Femur (tissue), 1 donor: ENCODE measurements at places on chromosomes 3 and 15.

GRCh38 chr15:97849183-97849582 lies 111.3 kb upstream of the ARRDC4 start:
- DNase-seq: no peak

DNA sequence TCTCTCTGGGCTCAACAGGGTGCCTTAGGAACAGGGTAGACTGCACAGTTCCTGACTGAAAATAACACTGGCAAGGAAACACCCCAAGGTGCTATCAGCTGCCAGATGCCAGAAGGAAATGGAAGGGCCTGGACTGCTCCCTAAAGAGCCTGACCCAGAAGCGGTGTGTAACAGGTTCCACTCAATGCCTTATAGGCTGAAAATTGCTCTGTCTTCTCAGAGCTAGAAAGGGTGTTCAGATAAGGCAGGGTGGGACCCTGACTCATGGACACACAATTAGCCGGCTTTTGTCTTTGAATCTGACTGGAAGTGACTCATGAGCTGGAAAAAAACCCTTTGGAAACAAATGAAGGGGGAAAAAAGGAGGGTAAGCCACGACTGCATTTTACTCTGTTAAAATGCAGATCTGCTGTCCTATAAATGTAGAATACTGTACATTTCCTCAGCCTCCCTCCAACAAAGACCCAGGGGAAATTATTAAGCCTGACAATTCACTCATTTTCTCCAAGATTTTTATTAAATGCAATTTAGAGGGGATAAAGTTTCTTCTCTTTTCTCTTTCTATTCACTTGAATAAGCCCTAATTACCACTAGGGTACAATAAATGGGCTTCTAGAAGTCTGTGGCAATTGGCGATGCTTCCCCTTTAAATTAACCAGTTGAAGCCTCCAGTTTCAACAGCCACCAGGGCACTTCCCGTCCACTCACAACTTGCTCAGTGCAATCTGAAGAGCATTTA lies 160.2 kb upstream of the TBL1XR1 start:
- peak; percentile 52 for DNase-seq

DNA sequence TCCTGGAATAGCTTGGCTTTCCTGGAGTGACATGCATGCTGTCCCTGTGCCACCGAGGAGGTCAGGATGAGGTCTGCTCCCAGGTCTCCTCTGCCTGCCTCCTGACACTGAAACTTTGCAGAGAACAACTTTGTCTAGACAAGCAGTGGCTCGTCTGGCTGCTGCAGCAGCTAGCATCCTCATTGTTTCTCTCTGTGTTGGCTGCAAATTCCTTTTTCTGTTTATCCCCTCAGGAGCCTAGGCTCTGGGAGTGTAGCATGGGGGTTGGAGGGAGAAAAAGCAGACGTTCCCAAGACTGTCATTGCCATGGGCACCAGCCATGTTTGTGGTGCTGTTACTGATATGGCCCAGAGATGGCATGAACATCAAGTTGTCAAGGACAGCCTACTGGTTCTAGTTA lies 208.7 kb upstream of the LRIG1 start:
- no peak for DNase-seq

- no peak for DNase-seq
Measured at GRCh38 chr3:191030491-191030890, 168.0 kb upstream of the GMNC start.

DNA sequence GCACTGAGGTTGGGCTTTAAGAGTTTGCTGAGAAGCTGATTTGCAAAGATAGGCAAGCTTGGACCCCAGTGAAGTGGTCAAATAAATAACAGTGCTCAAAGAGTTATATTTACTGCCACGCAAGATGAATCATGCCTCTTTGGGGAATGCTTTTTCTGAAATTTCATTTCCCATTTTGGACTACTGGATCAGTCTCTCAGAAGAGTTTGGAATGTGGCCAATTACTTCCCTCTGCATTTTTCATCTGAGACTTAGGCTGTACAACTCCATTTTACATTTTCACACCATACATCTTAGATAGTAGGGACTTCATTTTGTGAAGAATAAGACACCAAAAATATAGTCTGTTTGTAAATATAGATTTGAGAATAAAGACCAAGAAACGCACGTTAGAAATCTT lies 419.7 kb downstream of the FGF12 start:
- DNase-seq: no peak

DNA sequence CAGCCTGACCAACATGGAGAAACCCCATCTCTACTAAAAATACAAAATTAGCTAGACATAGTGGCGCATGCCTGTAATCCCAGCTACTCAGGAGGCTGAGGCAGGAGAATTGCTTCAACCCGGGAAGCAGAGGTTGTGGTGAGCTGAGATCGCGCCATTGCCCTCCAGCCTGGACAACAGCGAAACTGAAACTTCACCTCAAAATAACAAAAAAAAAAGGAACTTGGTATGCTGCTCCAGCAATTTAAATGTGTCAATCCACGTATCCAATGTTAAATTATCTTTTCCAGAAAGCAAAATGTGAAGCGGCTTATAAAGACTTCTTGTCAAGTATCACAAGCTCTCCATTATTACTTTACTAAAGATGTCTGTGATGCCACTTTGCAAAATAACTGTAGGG lies 9.9 kb upstream of the ARIH1 start:
- no peak for DNase-seq

DNA sequence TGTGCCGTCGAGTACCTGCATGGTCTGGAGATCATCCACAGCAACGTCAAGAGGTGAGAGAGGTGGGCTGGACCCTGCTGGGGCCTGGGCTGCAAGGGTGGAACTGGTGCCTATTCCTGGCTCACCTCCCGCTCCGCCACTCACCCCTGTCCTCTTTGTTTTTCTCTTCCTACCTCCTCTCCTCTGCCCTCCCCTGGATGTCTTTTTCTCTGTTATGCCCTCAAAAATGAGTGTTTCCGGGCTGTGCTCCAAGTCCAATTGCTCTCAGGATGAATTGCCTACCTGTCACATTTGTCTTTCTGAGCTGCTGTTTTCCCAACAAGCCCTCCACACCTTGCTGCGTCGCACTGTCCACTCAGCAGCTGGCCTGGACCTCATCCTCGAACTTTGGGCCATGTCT lies 28.5 kb upstream of the TATDN2 start:
- no peak for DNase-seq

DNA sequence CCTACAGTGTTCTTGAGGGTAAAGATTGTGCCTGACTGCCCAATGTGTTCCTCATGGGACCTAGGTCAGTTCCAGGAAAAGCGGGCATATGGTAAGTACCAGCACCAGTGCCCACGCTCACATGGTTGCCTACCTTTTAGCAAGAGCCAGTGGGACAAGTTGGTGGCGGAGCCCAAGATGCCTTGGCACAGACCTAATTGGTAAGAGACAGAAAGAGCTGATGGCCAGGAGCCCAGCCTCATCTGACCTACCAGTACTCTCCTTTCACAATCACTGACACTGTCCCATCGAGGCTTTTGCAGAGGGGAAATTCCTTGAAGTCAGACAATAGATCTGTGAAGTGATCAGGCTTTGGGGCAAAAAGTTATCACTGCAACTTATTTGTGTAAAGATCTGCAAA lies 98.4 kb upstream of the BCL6 start:
- DNase-seq: no peak

- no peak for DNase-seq
Measured at GRCh38 chr3:189698811-189699210, 67.6 kb downstream of the TP63 start.

GRCh38 chr15:83998486-83998885 lies 237.1 kb upstream of the GOLGA6L4 start:
- no peak for DNase-seq

- no peak for DNase-seq
Measured at GRCh38 chr15:34594361-34594760, 10.9 kb upstream of the GOLGA8B start.

GRCh38 chr15:77219841-77220240 lies 148.9 kb upstream of the TSPAN3 start:
- DNase-seq: no peak

GRCh38 chr3:143565951-143566350 lies 282.3 kb downstream of the SLC9A9 start:
- no peak for DNase-seq

DNA sequence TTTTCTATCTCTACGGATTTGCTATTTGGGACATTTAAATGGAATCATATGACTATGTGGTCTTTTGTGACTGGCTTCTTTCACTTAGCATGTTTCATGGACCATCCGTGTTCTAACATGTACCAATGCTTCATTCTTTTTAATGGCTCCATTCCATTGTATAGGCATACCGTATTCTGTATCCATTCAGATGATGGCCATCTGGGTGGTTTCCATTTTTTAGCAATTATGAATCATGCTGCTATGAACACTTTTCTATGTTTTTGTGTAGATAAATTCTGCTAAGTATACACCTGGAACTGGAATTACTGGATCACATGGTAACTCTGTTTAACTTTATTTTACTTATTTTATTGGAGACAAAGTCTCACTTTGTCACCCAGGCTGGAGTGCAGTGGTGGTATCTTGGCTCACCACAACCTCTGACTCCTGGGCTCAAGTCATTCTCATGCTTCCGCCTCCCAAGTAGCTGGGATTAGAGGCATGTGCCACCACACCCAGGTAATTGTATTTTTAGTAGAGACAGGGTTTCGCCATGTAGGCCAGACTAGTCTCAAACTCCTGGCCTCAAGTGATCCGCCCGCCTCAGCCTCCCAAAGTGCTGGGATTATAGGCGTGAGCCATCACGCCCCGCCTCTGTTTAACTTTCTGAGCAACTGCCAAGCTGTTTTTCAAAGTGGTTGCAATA lies 13.4 kb downstream of the UBP1 start:
- no peak for DNase-seq

- DNase-seq: no peak
Measured at GRCh38 chr15:39266890-39267289, 314.0 kb upstream of the THBS1 start.

- DNase-seq: no peak
Measured at GRCh38 chr3:15743587-15744009, 54.2 kb downstream of the ANKRD28 start.

GRCh38 chr3:138974462-138974861 lies 27.4 kb downstream of the FOXL2NB start:
- DNase-seq: no peak

- DNase-seq: no peak
Measured at GRCh38 chr3:115139072-115139471, 8.0 kb downstream of the ZBTB20 start.

GRCh38 chr15:56587686-56588085 lies 122.7 kb upstream of the MNS1 start:
- no peak for DNase-seq

DNA sequence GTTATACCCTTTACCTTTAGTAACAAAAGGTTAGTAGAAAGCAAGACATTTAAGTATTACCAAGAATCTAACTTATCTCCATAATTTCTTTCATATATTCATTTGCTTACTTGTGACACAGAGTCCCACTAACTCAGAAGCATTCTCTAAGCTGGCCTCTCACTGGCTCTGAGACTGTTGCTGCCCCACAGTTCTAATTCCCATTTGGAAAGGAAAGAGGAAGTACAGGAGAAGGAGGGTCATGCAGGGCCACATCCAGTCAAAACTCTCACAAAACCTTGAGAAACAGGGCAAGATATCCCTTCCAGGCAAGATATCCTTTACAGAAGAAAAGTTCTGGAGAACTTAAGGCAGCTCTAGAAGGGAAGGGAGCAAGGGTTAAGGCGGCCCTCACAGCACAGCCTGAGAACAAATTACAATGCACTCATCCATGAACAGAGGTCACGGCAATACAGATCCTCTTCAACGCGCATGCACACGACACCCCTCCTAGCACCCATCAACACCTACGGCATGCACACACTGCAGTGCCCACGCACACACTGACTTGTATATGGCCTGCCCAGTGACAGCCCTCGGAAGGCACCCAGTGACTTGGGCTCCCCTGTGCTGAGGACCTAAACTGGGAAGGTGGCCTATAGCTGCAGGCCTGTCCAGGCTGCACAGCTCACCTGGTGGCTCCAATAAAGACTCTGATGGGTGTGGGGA lies 13.0 kb upstream of the MYO5C start:
- DNase-seq: no peak

DNA sequence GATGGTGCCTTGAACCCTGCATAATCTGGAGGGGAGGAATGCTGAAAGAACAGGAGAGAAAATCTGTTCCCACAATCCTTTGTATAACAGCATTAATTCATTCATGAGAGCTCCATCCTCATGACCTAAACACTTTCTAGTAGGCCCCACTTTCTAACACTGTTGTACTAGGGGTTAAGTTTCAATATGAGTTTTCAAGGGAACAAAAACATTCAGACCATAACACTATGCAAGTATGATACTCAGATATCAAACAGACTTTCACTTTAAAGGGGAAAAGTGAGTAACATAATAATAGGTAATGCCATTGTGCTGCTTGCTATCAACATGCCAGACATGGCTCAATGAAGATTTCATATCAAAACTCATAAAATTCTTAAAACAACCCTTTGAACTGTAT lies 32.4 kb upstream of the PLSCR2 start:
- DNase-seq: no peak

- DNase-seq: no peak
Measured at GRCh38 chr15:38424101-38424552, 29.8 kb upstream of the FAM98B start.

DNA sequence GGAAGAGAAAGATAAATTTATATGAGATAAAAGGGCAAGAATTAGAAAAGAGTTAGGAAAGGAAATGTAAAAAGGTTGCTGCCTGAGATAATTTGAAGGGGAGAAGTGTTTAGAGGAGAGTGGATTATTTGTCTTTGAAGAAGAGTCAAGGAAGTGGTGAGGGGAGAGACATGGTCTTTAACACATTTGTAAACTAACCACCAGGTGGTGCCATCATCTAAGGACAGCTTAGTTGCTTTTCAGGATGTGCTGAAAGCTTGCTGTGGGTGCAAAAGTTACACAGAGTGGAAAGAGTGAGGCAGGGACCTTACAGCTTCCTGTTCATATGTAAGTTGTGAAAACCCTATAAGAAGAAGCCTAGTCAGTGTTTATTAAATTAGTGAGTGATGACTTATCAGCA lies 114.1 kb upstream of the DNAJC19 start:
- no peak for DNase-seq

GRCh38 chr15:36230776-36231175 lies 348.6 kb upstream of the CDIN1 start:
- DNase-seq: no peak

DNA sequence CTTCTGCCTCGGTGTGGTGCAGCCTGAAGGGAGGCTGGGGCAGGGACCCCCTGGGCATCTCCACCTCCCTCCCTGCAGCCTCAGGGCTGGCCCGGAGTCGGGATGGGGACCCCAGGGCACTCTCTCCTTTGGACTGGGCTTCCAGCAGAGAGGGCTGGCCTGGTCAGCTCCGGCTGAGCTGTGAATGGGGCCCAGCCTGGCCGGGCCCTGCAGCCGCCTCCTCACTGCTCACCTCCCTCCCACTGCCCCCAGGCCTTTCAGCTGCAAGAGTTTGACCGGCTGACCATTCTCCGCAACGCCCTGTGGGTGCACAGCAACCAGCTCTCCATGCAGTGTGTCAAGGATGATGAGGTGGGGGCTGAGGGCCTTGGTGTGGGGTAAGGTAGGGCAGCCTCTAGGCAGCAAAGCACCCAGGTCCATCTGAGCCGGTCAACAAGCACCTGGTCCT lies 36.0 kb downstream of the PSTPIP1 start:
- DNase-seq: no peak

DNA sequence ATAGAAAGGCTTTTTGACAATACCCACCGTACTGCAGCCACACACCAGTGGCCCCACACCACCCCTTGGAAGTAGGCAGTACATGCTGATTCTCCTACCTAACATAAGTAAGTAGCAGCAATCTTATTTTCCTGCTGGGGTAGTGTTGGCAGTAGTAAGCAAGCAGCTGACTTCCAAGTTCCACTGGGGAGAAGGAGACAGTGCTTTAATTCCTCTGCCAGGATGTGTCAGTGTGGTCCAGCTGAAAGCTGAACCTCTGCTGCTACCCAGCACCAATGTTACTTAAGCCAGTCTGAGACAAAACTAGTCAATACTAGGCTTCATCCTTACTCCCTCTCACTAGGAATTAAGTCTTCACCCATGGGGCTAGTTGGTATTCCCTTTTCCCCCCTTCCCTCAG lies 74.7 kb downstream of the DZIP3 start:
- DNase-seq: no peak
